ENCODE measurements at places on chromosomes 3 and 15. TPM values are rescaled to one million over a fixed set of nuclear protein-coding genes. Genes with fewer than 3 reads are reported as not detected.

Gene CCRL2
- 3.4 TPM for total RNA-seq

Gene MESP2
- not detected for total RNA-seq

DNA sequence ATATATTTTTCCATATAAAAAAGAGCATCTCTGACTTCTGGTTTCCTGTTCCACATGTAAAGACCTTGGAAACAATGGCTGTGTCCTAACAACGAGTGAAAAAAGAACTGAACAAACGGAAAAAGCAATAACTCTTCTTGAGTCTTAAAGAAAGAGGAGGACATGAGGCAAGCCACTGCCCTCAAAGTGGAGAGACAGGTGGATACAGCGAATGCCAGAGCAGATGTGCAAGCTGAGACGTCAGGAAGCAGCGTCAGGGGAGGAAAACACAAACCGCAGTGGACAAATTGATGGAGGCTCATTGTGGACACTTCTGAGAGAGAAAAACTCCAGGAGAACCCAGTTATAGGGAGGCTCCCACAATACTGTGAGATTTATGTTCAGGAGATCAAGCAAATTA is 208.0 kb upstream of the MME start:
- no peak for DNase-seq

DNA sequence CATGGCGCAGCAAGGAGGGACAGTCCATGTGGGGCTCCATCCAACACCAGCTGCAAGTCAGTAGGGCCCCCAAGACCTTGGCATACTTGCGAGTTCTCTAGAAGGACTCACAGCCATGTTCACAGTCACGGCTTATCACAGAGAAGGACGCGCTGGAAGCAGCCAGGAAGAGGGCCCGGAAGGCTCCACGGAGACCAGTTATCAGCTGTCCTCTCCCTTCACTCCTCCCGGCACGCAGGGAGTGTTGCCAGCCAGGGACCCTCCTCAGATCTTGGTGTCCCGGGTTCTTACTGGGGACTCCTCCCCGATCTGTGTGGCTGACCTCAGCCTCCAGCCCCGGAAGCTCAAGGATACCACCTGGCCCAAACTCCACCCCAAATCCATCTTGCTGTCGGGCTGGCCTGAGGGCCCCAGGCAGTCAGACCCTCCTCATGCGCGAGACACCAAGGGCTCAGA is 68.0 kb downstream of the SLTM start:
- DNase-seq, result no peak

Data from activated naive CD8-positive, alpha-beta T cell treated with anti-CD3 and anti-CD28 coated beads for 36 hours (primary cell).